ENCODE measurements at places on chromosomes 7 and 10.

- DNase-seq: no peak
Measured at GRCh38 chr7:127245607-127246006, 7.1 kb downstream of the GRM8 start.

DNA sequence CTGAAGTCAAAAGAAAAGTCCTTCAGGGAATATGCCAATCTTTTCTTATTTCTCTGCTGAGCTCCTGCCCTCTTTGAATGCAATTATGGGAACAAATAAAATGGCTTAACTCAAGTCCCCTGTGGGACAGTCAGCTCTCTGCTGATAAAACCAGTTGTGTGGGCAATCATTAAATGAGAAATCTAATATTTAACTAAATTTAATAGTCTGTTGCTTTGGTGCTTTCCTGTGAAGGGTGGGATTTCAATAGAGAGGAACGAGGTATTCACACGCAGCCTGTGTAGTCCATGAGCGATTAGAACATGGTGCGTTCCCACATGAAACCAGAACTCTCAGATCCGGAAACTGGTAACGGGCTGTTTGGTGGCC is 138.4 kb downstream of the PAXIP1 start:
- DNase-seq: no peak

- no peak for DNase-seq
Measured at GRCh38 chr7:46432708-46433107, 511.6 kb upstream of the IGFBP3 start.

GRCh38 chr10:103791858-103792257 is 63.5 kb downstream of the SH3PXD2A start:
- no peak for DNase-seq

GRCh38 chr7:121298831-121299239 is 30.0 kb upstream of the WNT16 start:
- DNase-seq: no peak

DNA sequence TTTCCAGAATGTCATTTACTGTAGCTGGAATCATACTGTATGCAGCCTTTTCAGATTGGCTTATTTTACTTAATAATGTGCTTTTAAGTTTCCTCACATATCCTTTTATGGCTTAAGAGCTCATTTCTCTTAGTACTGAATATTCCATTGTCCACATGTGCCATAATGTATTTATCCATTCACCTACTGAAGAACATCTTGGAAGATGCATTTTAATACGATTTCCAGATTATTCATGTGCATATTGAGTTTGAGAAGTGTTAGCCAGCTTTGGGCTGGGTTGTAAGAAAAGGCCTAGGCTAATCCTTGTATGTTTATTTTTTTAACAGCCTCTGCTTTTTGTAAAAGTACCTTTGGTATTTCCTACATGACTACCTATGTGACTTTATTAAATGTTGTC is 109.3 kb upstream of the MDFIC start:
- DNase-seq: no peak

DNA sequence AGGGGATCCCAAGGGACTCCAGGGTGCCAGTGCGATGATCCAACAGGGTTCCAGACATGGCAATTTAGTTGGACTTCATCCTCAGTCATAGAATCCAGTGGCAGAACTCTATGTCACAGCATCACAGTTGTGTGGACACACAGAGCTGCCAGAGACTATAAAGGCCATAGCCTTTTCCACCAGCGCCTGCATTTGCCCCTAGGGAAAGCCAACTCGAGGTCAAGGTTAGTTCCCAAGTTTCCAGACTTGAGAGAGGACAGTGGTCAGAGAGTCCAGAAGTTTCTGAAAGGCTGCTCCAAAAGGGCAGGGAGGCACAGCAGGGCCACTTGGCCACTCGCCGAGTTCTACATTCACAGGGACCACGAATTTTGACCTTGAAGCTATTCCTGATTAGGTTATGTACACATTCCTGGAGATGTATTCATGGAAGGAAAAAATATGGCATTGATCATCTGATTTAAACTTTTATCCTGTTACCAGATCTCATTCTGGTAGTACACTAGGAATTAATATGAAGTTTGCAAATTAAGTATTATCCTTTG is 170.1 kb downstream of the KCNMA1 start:
- DNase-seq: no peak

GRCh38 chr10:34814913-34815184 is 247 bp downstream of the PARD3 start:
- no peak for DNase-seq

GRCh38 chr10:70588859-70589570 is 13.5 kb downstream of the PRF1 start:
- no peak for DNase-seq

DNA sequence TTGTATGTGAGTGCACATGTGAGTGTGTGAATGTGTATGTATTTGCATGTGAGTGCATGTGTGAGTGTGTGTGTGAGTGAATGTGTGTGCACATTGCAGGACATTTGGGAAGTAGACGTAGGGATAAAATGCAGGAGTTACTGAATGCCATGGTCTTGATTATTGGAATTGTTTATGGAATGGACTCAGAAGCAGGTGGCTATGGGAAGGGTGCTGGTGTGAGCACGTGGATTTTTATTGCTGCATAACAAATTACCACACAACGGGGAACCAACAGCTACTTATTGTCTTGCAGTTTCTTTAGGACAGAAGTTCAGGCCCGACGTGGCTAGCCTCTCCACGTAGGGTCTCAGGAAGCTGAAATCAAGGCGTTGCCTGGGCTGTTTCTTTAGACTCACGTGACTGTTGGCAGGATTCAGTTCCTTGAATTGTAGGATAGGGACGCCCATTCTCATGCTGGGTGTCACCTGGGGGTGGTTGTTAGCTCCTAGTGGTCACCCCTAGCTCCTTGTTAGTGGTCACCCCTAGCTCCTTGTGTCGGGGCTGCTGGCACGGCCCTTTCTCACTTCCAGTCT is 48.3 kb upstream of the ZNF32 start:
- no peak for DNase-seq

DNA sequence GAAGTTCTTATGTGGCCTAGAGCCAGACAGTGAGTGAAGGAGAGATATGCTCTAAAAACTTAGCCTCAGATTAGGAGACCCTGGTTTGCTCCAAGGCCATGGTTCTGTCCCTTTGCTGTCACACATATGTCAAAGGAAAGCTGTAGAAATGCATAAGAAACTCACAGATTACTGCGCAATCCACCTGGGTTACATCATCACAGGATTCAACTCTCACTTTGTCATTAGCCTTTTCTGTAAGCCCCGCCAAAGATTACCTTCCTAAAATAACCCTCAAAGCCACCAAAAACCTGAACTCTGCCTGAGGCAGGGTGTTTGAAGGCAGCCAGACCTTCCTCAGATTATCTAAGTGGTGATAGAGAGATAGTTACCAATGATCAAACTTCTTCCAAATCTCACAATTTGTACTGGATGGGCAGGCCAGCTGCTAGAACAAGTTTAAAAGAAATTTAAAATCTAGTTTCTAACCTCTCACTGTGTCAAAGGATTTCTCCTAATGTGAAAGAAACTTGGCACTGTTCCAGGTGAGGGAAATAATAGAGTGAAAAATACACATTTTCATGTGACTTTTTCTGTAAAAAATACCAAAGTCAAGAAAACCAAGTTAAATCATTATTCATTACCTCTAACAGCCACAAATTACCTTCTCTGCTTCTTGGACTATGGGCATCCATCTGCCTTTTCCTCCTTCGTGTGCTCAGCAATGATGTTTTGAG is 567.2 kb downstream of the SUGCT start:
- DNase-seq: no peak

DNA sequence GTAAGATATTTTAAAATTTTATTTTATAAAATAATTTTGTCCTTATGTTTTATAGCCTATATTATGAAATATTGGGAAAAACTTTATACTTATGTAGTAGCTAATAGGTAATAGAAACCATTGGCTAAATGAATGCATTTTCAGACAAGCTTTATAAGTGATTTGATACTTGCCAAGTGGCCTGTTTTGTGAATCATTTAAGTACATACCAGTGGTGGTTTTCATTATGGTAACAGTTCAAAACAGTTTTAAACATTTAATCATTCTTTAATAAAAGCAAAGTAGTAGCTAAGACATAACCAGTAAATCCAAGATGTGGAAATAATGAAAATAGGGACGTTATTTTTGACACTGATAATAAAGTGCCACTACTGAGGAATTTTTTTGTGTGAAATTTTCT is 182.2 kb downstream of the PHF14 start:
- no peak for DNase-seq

GRCh38 chr10:131580076-131580652 is 268.6 kb upstream of the TCERG1L start:
- DNase-seq: no peak

DNA sequence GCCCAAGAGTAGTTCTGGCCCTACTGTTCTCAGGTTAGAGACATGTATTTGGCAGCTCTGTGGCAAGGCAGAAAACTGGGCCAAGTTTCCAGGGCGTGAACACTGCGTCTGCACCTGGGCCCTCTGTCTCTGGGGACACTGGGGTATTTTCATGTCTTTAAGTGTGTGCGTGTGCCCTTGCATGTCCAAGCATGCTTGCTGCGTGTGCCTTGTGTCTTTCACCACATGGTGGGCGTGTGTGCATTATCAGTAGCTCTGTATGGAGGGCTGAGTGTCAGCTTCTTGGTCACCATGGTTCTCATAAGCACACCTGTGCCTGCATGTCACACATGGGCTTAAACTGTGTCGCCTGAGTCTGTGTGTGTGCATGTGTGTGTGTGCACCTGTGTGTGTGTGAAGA is 69.3 kb downstream of the HIPK2 start:
- DNase-seq: no peak

- DNase-seq: no peak
Measured at GRCh38 chr10:108789919-108790318, 1133.4 kb downstream of the XPNPEP1 start.

DNA sequence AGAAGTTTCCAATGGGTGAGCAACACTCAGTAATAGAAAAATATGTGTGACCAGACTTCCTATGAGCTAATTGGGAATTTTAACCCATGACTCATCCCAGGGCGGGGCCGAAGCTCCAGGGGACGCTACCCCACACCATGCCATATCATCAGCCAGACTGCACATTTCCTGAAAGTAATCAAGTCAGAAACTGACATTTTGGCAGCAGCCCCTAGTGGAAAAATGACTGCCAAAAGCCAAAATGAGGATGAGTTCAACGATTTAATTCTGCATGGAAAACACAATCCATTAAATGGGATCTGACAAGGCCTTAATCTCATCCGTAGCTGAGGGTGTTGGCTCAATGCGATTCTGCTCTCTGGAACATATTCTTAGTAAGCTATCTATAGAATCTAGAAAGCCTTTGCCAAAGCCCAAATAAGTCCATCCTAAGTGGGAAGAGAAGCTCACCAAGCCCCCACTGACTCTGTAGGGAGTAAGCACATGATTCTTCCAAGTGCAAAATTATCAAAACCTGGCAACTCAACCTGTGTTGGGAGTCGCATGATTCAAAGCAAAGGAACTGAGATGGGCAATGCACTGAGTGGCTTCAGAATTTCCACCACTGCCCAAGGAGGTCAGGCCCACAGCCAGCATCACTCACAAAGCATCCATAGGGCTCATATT is 93.1 kb upstream of the PDE1C start:
- no peak for DNase-seq

DNA sequence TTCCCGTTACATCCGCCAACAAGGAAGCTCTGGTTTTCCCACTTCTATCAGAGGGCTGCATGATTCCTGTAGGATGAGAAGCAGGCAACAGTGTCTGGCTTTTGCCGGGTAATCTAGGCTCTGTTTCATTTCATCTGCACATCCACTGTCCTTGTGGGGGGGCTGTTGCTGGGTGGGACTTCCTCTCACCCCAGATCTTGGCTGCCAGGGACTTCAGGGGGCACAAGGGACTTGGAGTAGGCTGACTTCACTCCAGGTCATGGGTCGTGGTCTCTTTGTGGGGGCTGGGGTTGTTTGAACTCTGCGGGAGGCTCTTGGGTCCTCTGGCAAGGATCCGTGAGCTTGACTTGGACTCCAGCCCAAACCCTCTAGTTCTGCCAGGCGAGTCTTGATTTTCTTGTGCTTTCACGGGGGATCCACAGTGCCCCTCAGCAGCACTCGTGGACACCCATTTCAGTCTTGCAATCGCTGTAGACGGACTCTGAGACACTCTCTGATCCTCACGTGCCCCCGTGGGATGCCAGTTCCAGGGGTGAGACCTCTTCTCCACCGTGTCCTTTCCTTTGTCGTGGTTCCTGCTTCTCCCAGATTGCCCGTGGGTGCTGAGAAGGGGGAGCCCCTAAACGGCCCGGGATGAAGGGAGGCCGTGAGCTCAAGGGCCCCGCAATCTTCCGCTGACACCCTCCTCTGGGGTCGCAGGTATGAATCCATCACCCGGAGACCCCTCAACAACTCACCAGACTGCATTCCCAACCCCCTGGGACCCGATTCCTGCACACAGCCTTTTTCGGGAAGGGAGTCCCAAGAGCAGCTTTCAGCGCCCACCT is 21.4 kb upstream of the ZNF273 start:
- no peak for DNase-seq

DNA sequence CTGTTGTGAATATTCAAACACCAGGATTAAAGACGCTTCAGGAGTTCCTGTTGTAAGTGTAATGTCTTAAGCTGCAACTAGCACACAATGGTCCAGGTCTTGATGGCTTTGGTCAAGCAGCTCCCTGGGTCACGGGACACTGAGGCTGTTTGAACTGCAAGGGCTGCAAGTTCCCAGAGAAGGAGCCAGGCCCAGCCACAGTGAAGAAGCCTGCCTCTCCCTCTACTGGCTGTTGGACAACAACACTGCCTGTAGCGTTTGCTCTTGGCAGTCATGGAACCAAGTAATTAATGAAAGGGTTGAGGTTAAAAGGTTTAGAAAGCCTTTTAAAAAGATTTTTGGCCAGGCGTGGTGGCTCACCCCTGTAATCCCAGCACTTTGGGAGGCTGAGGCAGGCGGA is 31.9 kb upstream of the GUSB start:
- peak; percentile 1 for DNase-seq

DNA sequence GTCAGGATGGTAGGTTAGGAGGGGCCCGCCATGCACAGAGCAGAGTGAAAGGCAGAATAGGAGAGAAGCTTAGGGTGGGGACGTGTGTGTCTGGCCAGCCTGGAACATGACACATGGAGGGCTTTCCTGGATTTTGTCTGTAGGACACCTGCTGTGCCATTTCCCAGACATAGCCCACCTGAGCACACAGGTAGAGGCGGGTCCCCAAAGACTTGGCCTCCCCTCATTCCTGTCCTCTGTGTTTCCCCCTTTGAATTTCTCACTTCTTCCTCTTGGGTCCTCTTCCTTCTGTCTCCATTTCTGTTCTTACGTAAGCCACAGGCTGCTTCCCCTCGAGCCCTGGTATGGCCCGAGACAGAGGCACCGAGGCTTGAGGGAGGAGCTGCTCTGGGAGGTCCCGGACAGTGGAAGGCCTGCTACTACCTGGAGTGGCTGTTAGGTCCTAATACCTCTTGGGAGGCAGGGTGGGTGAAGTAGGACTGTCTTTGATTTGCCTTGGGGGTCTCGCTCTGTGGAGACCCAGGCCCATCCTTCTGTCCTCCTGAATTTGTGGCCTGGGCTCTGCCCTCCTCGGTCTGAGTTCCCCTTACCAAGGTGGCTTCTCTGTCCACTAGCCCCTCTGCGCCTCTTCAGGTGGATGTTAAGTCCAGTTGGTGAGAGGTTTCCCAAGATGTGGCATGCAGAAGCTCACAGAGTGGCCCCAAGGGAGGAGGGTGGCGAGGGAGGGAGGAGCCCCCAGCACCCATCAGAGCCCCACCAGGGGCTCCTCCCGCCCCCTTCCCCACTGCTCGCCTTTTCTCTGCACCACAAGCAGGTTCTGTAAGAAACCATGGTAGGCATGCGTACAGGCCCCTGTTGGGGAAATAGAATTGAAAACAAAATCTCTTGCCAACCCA is 5.5 kb downstream of the ZNF775 start:
- no peak for DNase-seq
